NCI-H82 (cell line): ENCODE measurements at places on chromosomes 7 and 10.

DNA sequence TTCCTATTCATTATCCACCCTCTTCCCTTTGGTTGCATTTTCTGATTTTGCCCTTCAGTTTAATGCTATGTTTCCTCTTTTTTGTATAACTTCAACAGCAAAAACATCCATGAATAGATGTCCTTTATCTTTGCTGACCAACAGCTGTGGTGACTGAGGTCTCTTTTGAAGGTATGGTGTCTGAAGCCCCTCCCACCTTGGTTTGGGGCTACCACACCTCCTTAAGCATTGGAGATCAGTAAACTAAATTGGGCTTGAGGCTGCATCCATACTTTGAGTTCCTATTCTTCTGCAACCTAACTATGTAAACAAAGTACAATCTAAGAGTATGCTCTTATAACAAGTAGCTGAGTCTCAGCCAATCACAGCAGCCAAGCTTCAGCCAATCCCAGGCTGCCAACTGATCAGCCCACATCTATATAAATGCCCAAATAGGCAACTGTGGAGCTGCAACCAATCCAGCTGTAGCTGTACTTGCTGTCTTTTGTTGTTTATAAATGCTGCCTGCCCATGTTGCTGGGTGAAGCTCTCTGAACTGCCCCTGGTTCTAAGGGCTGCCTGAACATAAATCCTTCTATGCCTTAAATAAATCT is 69.4 kb upstream of the PDLIM1 start:
- peak; percentile 16 for DNase-seq

DNA sequence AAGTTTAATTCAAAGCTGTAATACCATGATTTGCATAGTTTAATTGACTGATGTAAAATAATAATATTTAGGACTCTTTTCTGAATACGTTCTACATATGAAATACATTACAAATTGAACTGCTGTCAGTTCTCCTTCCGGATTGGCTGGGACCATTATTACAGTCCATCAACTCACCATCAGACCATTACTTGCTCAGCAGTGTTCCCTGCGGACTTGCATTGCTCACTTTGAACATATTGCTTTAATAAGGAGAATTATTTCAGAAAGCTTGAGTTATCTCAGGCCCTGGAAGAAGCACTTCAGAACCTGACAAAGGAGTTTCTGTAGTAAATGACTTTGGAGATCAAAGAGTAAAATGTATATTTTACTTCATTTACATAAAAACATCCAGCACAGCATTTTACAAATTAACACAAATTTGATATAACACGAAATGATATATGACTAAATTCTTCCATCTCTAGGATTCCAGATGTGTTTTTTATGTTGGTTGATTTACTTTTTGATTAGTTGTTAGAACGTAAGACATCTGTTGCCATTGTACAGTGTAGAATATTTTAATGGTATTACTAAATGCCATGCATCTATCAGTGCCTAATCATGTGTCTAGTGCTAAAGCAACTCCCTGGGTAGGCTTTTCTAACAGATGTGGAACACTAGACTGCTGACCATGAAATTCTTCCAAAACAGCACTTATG is 418.5 kb upstream of the SEMA3A start:
- no peak for DNase-seq

DNA sequence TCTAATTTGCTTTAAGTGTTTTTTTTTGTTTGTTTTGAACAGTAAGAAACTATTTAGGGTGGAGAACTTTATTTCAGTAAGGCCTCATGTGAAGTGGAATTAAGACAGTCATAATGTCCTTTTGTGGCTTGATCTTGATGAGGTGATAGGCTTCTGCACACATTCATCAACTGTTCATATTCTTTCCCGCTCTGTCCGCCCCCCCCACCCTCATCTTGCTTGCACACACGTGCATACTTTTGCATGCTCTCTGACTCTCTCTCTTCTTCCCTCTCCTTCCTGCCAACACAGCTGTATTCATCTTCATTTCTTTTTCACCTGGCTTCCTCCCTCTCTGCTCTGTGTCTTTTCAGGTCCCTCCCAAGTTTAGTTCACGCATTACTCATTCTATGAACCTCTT is 429.6 kb downstream of the AUTS2 start:
- DNase-seq: no peak

DNA sequence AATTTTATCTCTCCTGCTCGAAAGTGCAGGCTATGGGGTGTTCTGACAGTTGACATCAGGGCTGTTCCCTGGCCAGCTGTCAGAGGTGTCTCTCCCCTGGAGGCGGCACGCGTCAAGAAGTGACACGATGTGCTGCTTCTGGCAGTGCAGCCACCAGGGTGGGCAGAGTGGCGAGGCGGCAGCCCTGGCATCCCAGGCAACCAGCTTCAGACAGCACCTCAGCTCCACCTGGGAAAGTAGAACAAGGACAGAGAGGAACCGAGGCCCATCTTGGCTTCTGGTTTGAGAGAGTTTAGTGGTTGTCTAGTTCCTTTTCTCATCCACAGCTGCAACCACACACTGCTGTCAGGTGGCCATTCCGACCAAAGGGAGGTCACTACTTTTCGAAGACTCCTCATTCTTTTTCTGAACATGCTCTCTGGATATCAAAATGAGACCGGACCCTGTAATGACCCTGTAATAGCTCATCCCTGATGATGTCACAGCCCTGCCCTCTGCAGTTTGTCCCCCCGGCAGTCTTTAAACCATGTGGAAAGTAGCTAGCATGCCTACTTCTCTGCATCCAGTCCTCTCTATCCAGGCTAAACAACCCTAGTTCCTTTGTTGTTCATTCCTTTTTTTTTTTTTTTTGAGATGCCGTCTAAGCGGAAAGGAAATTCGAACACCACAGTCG is 381.0 kb upstream of the NRP1 start:
- DNase-seq: peak; percentile 5

DNA sequence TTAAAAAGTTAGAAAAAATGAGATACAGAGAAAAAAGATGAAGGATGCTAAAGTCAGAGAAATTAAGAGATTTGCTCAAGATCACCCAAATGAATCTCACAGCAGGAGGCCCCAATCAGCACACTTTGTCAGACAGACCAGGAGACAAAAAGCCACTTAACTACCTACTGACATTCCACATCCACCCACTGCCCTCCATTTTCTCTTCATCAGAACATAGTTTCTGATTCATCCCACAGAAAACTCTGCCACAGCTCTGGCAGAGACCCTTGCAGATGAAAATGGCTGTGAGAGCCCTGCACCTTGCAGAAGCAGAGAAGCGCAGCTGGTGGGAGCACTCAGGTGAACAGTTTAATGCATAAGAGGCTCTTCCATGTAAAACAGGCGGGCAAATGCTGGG is 26.6 kb downstream of the DGKI start:
- no peak for DNase-seq
